ENCODE measurements at places on chromosomes 3 and 15.
A peak's percentile ranks its signal among the peaks of the same experiment; 100 is the strongest.

DNA sequence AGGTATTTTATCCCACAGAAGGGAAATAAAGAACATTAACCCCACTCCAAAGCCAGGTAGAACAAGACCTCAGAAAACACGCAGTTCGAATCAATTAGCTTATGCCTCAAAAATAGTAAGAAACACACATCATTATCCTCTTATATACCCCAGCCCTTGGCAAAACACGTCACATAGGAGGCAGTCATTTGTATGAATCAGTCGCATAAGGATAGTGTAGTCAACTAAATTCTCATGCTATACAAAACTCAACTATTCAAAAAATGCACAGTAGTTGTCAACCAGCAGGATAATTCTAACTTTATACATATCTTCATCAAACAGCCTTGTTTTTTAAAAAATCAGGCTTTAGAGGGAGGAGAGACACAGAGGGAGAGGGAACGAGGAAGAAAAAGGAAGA is 298.4 kb downstream of the FOXP1 start:
- no peak for DNase-seq

- no peak for DNase-seq
Measured at GRCh38 chr3:45657853-45658252, 31.3 kb upstream of the SACM1L start.

- DNase-seq, result peak; percentile 88
Measured at GRCh38 chr3:128075522-128076482, 23.6 kb downstream of the SEC61A1 start.

DNA sequence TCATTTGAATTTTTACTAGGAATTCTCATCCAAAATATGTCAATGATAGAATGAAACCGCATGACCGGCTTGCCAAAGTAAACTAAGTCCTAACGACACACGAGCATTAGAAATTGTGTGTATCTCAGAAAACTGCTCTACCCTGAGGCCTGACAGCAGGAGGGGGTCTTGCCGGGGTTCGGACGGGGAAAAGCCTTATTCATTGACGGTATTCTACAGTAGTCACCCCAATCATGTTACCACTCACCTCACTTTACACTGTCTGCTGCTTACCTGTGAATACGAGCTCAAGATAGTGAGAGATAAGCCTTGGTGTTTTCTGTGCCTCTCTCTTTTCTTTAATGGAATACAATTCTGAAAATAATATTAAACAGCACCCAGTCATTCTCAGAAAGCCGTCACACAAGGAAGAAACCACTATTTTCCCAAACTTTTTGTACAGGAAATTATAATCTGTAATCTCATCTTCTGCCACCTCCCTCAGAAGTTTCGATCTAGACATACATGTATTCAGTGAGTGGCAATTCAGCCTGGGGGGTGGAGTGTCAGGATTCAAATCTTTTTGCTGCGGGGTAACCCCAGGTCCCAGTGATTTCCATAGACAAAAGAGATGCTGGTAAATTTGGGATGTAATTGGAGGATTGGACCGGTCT is 492 bp upstream of the FAM43A start:
- DNase-seq, result no peak

DNA sequence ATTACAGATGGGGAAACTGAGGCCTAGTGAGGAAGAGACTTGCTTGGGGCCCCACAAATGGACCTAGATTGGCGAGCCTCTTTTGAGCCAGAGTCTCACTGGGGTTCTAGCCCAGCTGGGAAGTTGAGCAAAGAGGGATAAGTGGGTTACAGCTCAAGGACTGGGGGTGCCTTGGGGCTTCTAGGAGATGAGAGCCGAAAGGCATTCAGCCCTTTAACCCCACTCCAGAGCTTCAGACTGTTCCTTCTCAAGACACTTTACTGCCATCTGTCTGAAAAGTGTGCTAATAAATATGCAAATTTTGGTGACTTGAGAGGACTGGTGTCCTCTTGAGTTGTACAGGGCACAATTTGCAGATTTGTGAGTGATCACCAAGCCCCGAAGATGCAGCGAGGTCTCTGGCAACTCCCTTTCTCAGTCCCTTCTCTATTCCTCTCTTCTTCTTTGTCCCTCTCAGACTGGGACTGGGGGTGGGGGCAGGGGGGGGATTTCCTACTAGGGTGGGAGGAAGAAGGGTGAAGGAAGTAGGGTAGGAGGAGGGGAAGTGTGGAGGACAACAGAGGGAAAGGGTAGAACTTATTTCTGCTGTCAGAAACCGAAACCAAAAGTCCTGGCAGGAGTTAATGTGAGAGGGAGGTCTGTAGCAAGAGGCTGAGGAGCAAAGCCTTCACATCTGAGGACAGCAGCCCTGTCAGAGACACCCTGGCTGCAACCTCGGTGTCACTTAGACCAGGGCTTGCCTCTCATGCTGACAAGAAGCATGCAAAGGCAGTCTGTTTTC is 16.2 kb upstream of the ANKDD1A start:
- DNase-seq, result peak; percentile 51
